ENCODE measurements at places on chromosomes 5 and 9.

DNA sequence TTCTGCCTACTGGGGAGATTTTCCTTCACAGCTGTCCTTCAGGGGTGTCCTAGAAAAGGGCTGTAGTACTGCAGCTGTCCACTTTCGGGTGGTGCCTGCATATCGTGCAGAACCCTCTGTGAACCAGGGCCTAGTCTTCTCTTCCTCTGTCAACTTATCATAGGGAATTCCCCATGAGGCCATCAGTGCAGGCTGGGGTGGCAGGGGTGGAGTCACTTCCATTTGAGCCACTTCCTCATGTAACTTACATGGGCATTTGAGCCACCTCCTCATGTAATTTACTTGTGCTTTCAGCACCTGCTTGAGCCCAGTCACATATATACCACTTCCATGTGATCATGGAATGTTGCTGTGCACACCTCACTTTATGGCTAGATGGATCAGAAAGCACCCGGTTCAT, 742.0 kb upstream of the RGMB start:
- no peak for DNase-seq

DNA sequence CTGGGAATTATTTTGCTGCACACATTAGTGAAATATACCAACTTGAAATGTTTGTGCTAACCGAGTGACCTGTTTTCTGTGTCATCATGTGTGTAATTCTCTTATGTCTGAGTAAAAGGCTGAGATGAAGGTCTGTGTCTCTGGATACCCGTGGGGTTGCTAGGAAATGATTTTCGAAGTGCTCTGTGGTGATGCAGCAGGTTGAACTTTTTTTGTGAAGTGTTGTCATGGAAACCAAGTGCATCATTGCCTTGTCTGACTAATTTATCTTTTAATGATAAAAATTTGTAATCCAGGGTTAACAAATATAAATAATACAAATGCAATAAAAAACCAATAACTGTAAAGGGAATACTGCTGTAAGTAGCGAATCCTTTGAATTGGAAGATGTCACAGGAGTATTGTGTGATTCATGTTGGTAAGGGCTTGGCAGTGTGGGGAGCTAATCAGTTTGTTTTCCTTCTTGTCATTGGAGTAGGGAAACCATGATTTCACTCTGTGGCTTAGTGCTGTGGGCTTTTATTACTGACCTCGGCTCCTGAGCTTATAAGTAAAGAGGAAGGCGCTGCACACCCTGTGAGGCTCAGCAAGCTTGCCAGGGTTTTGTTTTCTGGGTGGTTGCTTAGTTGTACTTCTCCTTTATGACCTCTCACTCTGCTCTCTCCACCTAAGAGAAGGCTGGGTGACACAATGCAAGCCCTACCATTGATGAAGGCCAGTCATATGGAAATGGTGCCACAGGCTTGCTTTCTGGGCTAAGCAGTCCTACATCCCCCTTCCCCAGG, 22.3 kb downstream of the PDE8B start:
- peak; percentile 31 for DNase-seq

GRCh38 chr9:109780453-109781033, 545 bp downstream of the PALM2AKAP2 start:
- no peak for DNase-seq

DNA sequence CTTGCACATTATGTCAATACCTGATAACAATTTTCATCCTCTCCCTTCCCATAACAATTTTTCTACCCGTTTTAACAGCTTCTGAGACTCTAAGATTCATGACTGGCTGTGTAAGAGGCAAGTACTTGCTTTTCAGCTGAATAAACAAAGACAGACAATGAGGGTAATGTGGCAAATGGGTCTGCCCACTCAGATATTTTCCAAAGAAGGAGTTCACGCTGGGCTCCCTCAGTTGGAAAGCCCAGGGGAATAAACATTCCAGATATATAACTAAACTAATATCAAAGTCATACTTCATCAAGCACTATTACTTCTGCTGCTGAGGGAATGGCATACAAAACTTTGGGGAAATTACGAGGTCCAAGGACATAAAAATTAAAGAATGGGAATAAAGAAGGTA, 24.4 kb downstream of the MEGF9 start:
- no peak for DNase-seq

GRCh38 chr5:9283473-9283872, 262.4 kb downstream of the SEMA5A start:
- no peak for DNase-seq

- DNase-seq, result no peak
Observed at GRCh38 chr9:20559231-20559890, 62.9 kb downstream of the MLLT3 start.

GRCh38 chr9:91033797-91034196, 232.2 kb downstream of the SYK start:
- no peak for DNase-seq

DNA sequence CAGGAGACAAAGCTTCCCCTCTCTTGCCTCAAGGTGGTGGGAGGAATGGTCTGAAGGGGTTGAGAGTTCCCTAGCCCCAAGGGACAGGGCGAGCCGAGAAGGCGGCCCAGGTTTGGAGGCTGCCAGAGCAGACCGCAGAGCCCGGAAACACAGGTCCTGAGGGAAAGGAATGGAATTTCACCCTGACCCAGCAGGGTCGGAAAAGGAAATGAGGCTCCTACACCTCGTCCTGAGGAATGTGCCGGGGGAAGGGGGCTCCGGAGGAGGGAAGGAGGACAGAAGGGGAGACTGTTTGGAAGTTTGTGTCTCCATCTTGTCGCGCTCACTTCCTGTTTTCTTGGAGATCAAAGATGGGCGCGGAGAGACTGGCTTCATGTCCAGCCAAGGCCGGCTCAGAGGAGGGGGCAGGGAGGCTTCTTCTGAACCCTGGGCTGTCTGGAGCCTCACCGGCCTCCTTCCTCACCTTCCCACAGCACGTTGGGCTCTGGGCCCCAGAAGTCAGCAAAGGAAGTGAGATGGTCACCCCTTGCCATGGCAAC, 9.6 kb downstream of the ENG start:
- DNase-seq, result peak; percentile 77

DNA sequence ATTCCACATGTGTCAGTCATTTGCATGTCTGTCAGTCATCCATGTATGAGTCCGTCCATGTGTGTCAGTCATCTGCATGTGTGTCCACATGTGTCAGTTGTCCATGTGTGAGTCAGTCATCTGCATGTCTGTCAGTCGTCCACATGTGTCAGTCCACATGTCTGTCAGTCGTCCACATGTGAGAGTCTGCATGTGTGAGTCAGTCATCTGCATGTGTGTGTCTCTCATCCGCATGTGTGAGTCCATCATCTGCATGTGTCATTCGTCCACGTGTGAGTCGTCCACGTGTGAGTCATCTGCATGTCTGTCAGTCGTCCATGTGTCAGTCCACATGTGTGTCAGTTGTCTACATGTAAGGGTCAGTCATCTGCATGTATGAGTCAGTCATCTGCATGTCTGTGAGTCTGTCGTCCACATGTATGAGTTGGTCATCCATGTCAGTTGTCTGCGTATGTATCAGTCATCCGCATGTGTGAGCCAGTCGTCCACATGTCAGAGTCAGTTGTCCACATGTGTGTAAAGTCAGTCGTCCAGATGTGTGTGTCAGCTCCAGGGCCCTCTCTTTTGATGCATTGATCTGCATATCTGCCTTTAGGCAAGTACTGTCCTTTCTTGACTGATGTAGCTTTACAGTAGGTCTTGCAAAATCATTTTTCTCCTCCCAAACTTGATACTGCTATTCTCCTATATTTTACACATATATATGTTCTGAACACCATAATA, 72.5 kb upstream of the CACNA1B start:
- no peak for DNase-seq
